ENCODE measurements at places on chromosomes 5 and 9.

GRCh38 chr9:112761912-112762655 is 11.5 kb downstream of the SNX30 start:
- DNase-seq, result no peak

- no peak for DNase-seq
These were observed 30.7 kb upstream of the PSD2 start for GRCh38 chr5:139764886-139765408.

- no peak for DNase-seq
These were observed 223.6 kb downstream of the COMMD10 start for GRCh38 chr5:116308391-116308790.

DNA sequence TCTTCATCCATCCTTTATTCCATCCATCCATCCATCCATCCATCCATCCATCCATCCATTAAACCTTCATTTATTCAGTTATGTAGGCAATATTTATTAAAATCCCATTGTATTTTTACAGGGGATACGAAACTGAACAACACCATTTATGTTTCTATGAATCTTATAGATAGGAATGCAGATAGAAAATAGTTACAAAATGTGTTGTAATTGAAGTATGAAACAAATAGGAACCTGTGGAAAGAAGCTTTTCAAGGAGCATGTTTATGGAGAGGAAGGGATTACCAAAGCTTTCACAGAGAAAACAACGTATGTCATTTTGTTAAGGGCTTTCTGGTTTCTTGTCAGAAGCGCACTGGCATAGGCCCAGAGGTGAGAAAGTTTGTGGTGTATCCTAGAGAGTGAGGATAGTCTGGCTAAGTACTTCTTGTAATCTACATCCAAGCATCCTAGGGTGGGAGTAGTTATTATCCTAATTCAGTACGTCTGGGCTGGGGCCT is 184.0 kb downstream of the CNTLN start:
- no peak for DNase-seq

- no peak for DNase-seq
These were observed 74.0 kb downstream of the GCNT4 start for GRCh38 chr5:74978345-74978744.

- no peak for DNase-seq
These were observed 114.4 kb downstream of the TENT4A start for GRCh38 chr5:6827526-6828219.

Measured in SHP77 treated with DMSO at 0.1 percent for 48 hours (cell line).